ENCODE measurements at places on chromosomes 2 and 18.

DNA sequence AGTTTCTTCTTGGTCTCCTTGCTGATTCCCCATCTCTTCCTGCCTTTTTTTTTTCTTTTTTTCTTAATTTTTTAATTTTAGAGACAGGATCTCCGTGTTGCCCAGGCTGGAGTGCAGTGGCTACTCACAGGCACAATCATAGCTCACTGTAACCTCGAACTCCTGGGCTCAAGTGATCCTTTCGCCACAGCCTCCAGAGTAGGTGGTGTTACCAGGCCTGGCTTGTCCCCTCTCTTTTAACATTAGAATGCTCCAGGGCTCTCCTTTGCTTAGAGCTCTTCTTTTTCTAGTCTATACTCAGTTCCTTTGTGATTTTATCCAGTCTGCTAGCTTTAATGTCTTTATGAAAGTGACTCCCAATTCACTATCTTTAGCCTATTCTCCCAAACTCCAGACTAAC, 89.2 kb downstream of the ARHGEF33 start:
- DNase-seq = no peak

DNA sequence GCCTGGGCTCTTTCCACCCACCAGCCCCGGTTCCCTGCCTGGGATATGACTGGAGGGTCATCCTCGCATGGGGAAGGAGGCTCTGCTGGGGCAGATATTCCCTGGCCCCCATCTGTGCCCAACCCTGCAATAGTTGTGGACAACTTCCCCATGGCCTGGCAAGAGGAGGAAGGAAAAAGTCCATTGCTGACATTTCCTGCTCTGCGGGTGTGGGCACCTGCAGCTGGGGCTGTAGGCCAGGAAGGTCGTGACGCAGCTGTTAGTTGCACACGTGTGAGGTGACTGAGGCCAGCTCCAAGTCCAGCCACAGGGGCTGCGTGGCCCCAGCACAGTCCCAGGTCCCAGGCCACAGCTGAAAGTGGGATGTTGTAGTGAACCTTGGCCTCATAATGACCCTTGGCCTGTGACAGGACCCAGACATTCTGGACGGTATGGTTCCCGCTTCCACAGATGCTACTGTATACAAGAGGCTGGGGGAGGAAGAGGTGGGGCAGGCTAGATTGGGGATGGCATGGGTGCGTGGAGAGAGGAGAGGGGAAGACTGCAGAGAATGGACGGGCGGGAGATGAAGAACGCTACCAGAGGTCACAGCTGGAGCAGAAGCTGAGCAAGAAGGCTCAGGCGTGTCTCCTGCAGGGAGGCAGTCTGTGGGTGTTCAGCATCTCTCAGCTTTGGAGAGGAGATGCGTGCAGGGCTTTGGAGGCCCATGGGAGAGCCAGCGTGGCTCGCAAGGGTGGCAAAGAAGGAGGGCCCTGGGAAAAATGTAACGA, 22.1 kb downstream of the OTOF start:
- DNase-seq = no peak

GRCh38 chr2:187581125-187581896, 27.1 kb upstream of the TFPI start:
- no peak for DNase-seq

- no peak for DNase-seq
These were observed 20.3 kb upstream of the LAPTM4A start for GRCh38 chr2:20071397-20072383.

All from activated T-helper 2 cell treated with anti-CD3 and anti-CD28 coated beads, Interferon-gamma antibody, Interleukin-2, Interleukin-4, amounts not matched to agents 10 μg/mL and 5 μg/mL and 100 μg/mL, durations not matched to agents 14 hours and 24 hours and 36 hours (primary cell).